CD4-positive, alpha-beta T cell treated with Interleukin-4 for 1 hour (primary cell): ENCODE measurements at places on chromosomes 5 and 9.

DNA sequence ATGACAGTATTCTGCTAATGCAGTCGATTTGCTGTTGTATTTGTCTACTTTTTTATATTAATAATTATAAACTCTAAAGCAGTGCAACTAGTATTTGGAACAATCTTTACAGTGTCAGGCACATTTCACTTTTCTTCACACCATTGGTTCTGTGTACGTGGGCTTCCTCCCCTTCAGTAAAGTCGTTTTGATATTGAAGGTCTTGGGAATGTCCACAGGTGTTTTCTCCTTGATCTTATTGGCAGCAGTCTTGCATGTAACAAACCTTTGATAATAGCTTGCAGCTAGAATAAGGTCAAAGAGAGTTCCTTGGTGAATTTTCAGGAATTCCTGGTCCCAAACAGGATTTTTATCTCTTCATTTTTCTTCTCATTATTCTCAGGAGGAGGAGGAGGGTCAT lies 12.2 kb downstream of the DDX4 start:
- DNase-seq: no peak

- no peak for DNase-seq
Observed at GRCh38 chr5:149528281-149529060, 22.8 kb downstream of the CSNK1A1 start.

DNA sequence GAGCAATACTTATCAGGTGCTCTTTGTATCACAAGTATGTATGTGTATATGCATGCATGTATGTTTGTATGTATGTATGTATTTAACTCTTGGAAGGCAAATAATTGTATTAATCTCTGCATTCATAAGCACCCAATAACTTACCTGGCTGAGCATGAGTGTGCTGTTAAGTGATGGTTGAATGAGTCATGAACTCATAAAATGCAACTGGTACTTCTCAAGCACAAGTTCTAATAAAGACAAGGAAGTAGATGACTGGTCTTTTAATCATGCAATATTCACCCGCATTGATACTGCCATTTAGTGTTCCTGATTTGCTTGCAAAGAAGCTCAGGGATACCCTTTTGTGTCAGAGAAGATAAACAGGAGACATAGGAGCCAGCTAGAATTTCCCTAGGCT lies 204.9 kb upstream of the TRPM3 start:
- DNase-seq: no peak

- DNase-seq: no peak
Observed at GRCh38 chr5:10399839-10400238, 41.8 kb upstream of the ROPN1L start.

DNA sequence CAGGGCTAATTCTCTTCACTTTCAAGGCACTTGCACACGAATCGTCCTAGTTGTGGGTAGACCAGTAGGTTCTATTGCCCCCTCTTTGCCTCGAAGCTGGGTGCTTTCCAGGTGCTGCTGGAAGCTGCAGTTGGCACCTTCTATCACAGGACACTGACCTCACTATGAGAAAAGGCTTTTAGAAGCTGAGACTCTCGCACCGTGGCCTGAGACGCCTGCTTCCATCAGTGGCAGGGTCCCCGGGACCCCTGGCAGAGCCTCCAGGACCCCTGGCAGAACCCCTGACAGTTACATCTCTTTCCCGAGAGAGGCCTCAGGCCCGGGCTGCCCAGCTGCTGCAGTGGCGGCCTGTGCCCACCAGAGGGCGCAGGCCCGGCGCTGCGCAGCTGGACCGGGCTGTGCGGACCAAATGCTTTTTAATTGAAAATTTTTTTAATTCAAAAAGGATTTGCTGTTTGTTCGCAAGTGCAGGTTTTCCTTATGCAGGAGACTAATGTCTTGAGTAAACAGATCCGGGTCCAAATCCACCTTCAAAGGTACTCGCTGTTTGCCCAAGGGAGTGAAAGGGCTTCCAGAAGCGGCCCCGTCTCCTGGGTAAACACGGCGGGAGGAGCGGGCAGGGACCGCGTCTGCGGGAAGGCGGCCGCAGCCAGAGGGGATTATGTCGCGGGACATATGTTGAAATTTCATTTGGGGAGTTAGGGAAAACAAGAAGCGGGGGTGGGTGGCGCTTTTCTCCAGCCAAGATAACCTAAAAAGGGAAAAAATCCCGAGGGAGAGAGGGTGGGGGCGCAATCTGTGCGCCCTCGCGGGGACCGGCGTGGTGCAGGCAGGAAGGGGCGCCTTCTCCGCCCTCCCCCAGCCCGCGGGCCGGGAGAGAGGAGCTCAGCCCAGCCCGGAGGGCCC lies 114.5 kb upstream of the LMX1B start:
- DNase-seq: no peak

GRCh38 chr5:142065273-142065672 lies 43.3 kb upstream of the NDFIP1 start:
- DNase-seq: no peak

GRCh38 chr9:110954822-110955291 lies 83.4 kb downstream of the LPAR1 start:
- DNase-seq: no peak

GRCh38 chr9:120900824-120901223 lies 23.8 kb upstream of the PHF19 start:
- DNase-seq: no peak

- no peak for DNase-seq
Observed at GRCh38 chr5:141596867-141597266, 21.9 kb downstream of the DIAPH1 start.

- DNase-seq: peak; percentile 49
Observed at GRCh38 chr9:37309136-37309535, 113.4 kb upstream of the GRHPR start.

- DNase-seq: no peak
Observed at GRCh38 chr5:110880413-110880812, 141.6 kb downstream of the SLC25A46 start.

DNA sequence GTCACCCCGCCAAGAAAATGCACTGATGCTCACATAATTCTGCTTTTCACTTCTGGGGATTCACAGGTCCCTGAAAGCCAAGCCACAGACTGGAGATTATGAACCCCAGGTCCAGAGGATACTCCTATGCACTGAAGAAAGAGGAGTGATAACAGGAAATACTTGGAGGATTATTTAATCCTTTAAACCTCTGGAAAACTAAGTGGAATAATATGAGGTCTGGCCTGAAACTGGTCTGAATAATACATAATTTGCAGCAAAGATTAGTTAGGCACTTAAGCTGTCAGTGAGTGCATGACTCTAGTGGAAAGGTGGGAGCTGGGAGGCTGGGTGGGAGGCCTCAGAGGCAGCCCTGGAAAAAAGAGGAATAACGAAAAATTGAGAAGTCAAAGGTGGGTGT lies 45.7 kb downstream of the MARCHF3 start:
- DNase-seq: no peak
